ENCODE measurements at places on chromosomes 12 and 14. TPM values are rescaled to one million over a fixed set of nuclear protein-coding genes. Genes with fewer than 3 reads are reported as not detected.
A peak's percentile ranks its signal among the peaks of the same experiment; 100 is the strongest.

GRCh38 chr12:5585178-5585577 lies 153.3 kb downstream of the NTF3 start:
- DNase-seq, result no peak

PTPRB gene
- polyA plus RNA-seq, result 3.7 TPM

GRCh38 chr12:79128956-79129355 lies 264.4 kb downstream of the SYT1 start:
- peak; percentile 28 for DNase-seq

RAB15 gene
- polyA plus RNA-seq, result 7.8 TPM

GLIPR1L2 gene
- polyA plus RNA-seq, result 0.13 TPM

DNA sequence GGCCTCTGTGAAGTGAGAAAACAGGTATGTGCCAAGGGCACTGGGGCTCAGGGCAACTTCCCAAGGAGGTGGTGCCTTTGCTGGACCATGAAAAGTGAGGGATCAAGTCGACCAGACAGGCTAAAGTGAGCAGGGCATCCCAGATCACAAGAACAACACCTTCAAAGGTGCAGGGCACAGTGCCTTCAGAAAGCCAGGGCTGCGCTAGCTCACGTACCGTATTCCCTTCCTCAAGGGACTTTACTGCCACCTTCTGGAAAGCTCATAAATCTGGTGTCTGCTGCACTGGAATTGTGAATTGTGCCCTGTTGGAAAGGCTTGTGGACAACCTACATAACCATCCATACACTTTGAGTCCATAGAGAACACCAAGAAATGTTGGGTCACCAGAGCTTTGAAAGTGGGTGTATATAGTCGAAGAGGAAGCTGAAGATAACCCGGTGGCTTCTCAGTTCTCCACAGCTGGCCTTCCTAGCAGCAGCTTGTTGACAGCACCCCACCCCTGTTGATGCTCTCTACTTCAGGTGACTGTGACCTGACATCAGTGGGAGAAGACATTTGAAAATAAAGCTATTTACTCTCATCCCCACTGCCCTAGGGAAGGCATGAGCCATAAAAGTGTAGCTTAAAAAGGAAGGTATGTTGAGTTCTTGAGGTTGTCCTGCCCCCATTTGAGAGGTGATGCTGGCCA lies 24.5 kb downstream of the FIGNL2 start:
- peak; percentile 73 for DNase-seq

PTPRO gene
- 0.03 TPM for polyA plus RNA-seq

IL26 gene
- not detected for polyA plus RNA-seq

SLC35F4 gene
- not detected for polyA plus RNA-seq

DNA sequence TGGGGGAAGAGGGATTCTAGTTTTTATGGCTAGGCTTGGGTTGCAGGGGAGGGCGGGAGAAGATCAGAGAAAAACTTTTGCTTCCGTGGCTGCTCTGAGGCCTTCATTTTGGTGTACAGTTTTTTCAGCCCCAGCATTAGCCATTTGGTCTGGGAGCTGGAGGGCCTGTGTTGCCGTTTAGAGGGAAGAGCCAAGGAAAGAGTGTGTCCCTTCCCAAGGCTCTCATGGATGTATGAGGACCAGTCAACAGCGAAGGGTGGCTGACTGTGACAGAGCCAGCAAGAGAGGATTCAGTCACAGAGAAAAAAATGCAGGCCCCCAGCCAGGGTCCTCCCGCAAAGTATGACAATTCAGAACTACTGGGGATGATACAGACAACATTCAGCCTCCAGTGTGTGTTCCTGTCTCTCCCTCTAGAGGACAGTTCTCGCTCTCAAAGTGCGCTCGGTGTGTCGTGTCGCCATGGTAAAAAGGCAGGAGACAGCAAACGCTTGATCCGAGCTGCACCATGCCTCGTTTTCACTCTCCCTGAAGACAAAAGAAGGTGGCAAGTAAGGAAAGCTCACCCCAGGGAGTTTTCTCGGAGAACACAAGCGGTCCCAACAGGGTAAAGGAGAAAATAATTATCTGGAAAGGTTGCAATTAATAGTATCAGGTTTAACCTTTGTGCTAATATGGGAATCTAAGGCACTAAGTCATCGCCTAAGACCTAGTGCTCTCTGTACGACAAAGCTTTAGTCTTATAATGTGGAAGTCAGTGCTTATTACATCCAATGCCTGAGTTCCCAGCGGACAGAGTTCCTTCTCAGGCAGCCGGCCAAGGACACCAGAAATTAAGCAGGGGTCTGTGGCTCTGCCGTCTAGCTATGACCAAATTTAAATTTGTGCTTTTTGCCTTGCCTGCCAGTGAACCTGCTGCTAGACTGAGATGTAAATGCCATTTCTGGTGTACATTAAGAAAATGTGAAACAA lies 157.3 kb upstream of the PLXNC1 start:
- peak; percentile 52 for DNase-seq

GRCh38 chr14:29558516-29558915 lies 369.1 kb downstream of the PRKD1 start:
- peak; percentile 80 for DNase-seq

SYCP3 gene
- polyA plus RNA-seq, result 0.07 TPM

ATG101 gene
- polyA plus RNA-seq, result 113 TPM

- DNase-seq, result no peak
Observed at GRCh38 chr14:105449276-105450122, 25.1 kb upstream of the CRIP2 start.

- DNase-seq, result no peak
Observed at GRCh38 chr14:80535171-80535570, 323.9 kb upstream of the DIO2 start.

GRCh38 chr12:106522708-106523107 lies 60.1 kb upstream of the RFX4 start:
- no peak for DNase-seq

NPFF gene
- polyA plus RNA-seq, result not detected

DNA sequence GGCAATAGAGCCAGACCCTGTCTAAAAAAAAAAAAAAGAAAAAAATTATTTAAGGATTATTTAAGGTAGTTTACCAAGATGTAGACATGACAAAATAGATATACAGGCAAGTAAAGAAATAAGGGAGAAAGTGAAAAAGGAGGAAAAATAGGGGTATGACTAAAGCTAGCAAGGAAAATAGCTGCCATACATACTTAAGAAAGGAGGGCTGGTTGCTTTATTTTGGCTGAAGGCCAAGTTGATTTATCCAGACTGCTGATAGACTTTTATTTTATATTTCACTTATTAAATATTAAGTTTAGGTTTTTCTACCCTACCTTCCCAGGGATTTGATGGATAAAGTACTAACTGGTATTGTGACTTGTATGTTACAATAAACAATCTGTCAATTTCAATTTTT lies 8.3 kb upstream of the AEBP2 start:
- DNase-seq, result no peak

TMEM52B gene
- 3.6 TPM for polyA plus RNA-seq

GRCh38 chr12:95487024-95487423 lies 13.1 kb downstream of the METAP2 start:
- no peak for DNase-seq

DNA sequence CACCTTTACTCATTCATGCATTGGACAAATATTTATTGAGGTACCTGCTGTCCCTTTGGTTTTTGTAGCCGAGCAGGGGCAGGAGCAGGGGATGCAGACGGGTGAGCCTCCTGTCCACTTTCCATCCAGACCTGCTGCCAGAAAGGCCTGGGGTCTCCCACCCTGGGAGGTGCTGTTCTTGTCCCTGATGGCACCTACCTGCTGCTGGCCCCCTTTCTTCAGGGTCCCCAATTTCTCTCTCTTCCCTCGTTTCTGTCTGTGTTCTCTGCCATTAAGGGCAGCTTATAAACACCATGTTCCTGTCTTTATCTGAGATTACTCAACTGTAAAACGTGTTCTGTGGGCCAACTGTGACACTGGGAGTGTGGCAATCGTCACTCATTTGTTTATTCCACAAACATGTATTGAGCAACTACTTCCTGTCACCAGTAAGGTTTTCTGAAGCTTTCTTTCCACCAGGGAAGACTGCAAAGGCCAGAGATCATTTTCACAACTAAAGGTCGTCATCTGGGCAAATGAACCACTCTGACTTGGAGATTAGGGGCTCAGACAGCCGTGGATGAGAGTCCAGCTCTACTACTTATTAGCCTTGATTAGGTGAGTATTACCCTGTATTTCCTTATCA lies at the start of gene HAL:
Gene HAL (minus strand): TSS at position 311 of the 625 bp plus-strand sequence. CDS start 434 bp downstream, outside the sequence.
- no peak for DNase-seq

GRCh38 chr12:78062786-78063185 lies 232.1 kb downstream of the NAV3 start:
- DNase-seq, result peak; percentile 83

DNA sequence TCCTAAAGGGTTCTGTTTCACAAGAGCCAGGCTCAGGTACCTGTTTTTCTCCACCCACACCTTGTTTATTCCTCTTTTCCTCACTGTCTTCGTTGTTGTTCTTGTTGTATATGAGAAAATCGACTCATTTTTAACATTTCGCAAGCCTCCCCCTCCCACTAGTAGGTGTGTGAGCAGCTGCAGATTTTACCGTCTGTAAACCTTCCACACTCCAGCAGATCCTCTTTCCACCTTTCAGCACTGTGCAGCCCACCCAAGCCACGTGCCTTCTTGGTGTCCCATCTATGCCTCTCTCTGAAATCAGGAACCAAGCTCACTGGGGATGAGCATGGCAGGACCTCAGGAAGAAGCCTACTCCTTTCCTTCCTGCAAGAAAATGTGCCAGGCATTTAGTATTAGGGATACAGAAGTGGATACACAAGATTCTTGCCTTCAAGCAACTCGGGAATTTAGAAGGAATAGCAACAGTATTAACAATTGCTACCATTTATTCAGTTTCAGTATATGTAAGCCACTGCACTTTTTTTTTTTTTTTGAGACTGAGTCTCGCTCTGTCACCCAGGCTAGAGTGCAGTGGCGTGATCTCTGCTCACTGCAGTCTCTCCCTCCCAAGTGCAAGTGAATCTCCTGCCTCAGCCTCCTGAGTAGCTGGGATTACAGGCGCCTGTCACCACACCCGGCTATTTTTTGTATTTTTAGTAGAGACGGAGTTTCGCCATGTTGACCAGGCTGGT lies 113.6 kb downstream of the CHST11 start:
- no peak for DNase-seq
